ENCODE measurements at places on chromosomes 2 and 18. TPM values are rescaled to one million over a fixed set of nuclear protein-coding genes. Genes with fewer than 3 reads are reported as not detected.
A peak's percentile ranks its signal among the peaks of the same experiment; 100 is the strongest.

The COL4A3 gene
- 0.29 TPM for total RNA-seq

The B3GNT7 gene
- total RNA-seq: 0.60 TPM

The SPHKAP gene
- not detected for total RNA-seq

The NPPC gene
- 0.59 TPM for total RNA-seq

DNA sequence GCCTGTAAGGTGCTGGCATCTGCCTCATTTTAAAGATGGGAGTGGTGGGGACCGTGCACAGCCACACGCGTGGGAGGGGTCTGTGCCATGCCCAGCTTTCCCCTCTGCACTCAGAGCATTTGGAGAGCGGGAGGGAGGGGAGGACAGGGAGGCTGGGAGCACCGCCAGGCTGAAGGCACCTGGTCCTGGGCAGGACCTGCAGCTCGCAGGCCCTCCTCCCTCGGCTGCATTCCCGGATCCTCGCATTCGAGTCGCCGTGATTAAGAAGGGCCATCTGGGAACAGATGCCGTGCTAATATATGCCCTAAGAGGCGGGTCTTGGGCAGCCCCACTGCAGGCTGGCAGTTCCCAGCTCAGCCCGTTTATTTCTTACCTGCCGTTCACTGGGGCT, 84.0 kb downstream of the PTGR3 start:
- DNase-seq: no peak

- DNase-seq: peak; percentile 2
Measured at GRCh38 chr18:34114996-34115395, 109.7 kb downstream of the NOL4 start.

- DNase-seq: no peak
Measured at GRCh38 chr2:240413813-240414429, 21.5 kb upstream of the GPC1 start.

DNA sequence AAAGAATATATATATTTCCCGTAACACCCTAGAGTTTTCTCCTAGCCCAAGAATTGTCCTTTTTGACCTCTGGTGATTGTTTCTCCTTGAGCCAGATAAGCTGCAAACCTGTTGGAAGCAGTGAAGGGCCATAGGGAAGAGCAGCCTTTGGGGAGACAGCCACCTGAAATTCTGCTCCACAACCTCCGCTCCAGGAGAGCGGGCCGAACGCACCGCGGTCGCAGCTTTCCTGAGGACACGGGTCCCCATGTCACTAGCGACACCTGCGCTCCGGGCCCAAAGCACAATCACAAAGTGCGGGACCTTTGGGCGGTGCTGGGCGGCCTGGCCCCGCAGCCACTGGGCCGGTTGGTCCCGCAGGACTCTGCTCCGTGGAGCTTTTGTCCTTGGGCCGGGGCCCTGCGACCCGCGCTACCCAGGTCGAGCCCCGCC, 557 bp upstream of the DSG2 start:
- no peak for DNase-seq

DNA sequence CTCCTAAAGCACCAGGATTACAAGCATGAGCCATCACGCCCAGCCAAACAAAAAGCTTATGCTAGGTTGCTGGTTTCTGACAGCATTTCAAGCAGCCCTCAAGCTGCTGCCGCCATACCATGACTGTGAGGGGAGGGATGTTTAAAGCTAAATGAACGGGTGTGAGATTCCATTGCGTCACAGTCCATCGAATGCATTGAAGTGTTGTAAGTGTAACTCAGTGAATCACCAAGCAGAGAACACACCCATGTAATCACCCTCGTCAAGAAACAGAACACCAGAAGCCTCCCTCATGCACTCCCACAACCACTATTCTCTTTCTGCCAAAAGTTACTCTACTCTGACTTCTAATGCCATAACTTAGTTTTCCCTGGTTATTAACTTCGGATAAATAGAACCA, 32.8 kb upstream of the MC5R start:
- no peak for DNase-seq

DNA sequence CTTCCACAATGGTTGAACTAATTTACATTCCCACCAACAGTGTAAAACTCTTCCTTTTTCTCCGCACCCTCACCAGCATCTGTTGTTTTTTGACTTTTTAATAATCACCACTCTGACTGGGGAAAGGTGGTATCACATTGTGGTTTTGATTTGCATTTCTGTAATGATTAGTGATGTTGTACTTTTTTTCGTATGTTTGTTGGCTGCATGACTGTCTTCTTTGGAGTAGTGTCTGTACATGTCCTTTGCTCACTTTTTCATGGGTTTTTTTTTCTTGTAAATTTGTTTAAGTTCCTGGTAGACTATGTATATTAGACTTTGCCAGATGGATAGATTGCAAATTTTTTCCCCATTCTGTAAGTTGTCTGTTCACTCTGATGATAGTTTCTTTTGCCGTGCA, 574.8 kb downstream of the KCNJ3 start:
- no peak for DNase-seq

DNA sequence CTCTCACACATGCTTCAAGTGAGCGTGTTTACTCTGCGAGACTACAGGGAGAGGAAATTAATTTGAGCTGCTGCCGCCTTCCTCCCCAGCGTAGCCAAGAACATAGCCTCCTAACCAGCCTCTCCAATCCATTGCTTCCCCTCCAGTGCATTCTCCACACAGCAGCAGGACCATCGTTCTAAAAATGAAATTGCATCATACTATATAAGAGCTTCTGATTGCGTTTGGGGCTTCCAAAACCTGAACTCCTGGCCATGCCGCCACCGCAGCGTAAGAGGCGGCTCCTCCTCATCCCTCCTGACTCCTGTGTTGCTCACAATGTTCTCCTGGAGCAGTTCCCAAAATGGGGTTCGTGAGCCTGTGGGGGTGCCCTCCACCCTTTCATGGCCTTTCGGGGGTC, 142.1 kb downstream of the MYT1L start:
- DNase-seq: no peak

DNA sequence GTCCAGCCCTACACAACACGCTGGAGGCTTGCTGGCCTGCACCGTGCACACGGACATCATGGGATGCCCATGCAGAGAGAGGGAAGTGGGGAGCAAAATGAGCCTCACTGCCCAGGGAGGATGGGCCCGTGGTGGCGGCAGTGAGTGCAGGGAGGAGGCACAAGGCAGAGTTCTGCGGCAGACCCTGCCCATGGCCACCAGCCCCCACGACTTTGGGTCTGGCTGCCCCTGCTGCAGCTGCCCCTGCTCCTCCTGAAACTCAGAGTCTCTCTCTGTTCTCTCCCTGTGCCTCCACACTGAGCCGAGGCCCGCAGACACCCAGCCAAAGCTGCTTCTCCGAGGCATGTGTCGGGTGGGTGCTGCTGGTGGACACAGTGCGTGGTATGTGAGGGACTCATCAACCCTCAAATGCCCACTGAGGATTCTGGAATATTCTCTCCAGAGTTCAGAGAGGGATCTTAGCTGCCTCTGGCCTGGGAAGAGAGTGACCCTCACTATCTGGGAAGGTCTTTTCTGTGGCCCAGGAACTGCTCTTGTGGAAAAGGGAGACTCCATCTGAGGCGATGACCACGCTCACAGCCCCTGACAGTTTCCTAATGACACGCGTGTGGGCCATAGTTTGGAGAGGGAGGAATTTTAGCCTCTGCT, 45.1 kb upstream of the HPCAL1 start:
- no peak for DNase-seq

GRCh38 chr2:106358521-106358920, 109.7 kb downstream of the RGPD3 start:
- DNase-seq: no peak

DNA sequence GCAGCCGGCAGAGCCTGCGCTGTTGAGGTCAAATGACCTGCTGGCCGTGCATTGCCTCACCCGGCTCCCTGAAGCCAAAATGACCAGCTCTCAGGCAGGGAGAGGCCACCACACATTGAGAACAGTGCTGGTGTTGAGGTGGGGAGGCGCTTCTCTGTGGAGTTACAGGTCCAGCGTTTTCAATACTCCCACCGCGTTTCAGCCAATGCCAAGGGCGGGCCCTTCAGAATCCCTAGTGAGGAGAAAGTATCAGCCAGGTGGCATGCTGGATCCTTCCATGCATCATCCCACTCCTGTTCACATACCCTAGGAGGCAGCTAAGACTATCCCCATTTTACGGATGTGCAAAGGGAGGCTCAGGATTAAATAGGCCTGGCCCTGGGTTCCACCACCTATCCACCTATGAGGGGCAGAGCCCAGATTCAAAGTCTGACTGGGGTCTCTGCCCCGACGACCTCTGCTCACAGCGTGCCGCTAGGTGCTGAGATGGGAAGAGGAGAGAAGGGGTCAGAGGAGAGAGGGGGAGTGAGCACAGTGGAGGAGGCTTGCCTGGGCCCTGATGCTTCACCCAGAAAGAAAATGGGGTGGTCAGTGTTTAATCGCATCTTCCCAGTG, 137.6 kb upstream of the ID2 start:
- peak; percentile 69 for DNase-seq

DNA sequence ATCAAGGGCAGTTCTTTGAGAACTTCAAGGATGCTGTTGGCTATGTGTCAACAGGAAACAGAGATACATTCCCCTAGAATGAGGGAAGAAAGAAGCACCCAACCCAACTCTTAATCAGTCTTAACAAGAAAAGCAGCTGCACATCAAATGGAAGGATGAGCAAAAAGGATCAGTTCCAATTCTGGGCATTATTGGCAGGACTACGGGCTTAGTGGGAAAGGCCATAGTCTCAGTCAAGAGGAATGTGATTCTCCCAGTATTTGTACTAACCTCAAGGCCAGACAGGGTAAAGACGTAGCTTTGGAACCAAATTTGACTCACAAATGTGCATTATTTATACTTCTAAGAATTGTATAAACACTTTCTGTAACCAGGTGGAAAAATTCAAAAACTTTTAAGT, 18.2 kb downstream of the BMP10 start:
- DNase-seq: peak; percentile 66

GRCh38 chr2:12709207-12709522, 7.6 kb upstream of the TRIB2 start:
- no peak for DNase-seq

DNA sequence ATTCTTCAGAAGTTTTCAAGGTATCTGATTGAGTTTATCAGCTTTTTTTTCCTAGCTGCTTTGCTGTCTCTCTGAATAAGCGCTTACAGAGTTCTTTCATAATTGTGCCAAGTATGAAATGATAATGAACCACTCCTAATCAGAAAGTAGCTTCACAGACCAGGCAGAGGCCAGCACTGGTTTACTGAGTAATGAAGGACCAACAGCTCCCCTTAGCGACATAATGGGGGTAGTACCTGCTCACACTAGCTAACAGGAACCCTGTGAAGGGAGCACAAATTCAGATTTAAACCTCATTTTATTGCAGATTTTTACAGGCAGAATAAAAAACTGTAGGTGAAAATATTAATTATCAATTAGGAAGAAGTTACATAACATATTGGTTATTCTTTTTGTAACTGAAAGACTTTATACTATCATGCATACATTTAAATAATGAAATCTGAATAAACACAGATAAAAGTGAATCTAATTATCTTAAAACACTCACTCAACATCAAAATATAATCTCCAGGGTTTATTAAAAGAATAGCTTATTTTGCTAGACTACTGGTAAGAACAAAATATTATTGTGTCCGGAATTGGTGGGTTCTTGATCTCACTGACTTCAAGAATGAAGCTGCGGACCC, 53.7 kb upstream of the LRRC30 start:
- DNase-seq: peak; percentile 42

DNA sequence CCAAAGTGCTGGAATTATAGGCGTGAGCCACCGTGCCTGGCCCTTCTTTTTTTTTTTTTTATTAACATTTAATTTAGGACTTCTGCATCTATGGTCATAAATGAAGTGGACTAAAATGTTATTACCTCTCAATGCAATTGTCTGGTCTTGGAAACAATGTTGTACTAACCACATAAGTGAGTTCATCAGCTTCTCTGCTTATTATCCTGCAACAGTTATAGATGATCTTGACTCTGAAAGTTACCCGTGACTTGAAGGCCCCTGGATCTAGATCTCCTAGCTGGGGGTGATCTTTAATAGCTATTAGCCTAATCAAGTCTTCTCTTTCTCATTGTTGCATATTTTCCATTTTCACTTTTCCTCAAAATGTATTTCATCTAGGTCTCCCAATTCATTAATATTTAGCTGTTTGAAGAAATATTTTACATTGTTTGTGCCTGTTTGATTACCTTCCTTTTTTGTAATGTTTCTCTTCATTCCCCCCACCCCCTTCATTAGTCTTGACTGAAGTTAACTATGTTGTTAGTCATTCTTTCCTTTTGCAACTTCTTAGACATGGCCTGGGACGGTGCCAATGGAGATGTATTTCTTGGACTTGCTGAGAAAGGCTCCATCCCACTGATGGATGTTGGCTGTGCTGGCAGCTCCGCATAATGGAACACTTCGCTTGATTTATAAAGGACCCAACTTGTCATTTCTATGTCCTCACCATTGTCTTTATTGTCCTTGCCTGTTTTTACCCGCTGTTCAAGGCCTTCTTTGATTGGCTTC, 141.6 kb upstream of the RIOK3 start:
- peak; percentile 76 for DNase-seq

DNA sequence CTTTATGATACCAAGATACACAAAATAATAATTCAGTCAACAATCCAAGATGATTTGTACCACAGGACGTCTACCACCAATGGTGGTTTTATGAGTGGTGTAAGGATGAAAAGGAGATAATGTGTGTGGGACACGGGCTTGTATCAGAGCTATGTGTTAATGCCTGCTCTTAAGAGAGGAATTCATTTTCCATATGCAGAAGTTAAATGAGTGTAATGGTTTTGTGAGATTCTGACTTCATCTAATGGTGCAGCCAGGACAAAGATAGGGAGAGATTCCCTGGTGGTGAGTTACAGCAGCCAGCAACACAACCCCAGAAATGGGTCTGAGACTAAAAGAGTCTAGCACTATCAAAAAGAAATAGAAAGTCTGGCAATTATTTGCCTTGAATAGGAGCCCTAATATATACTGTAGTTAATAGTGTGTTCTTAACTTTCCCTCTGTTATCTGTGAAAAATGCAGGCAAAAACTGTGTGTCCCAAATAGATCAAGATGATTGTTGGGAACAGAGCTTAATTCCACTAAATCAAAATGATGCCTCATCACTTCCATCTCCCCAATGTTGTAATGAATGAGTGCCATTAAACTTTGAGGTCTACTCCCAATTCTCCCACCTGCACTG, 455.0 kb upstream of the TCF4 start:
- no peak for DNase-seq

DNA sequence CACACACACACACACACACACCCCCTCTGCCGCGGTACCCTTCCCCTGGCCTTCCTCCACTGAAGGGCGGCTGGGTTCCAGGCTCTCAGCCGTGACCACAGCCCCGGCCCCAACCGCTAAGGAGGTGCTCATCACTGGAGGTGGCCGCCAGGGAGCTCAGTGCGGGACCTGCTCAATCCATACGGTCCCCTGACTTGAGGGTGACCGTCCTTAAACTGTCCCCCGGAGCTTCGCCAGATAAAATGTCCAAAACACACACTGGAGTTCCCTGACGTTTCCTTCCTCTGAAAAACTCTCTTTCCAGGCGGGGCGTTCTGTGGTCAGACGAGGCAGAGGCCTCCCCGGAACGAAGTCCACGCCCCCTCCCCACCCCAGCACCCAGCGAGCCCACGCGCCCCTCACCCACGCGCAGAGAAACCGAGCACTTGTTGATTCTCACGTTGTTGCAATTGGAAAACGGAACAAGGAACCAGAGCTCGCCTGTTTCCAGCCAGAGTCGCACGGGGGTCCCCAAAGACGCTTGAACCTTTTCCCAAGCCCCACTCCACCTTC, 1.4 kb downstream of the MBP start:
- DNase-seq: no peak

- peak; percentile 25 for DNase-seq
Measured at GRCh38 chr2:120441744-120442471, 96.0 kb downstream of the INHBB start.

- DNase-seq: peak; percentile 3
Measured at GRCh38 chr18:56330366-56331110, 307.9 kb downstream of the TXNL1 start.

All from RPMI7951 (cell line).